Activated naive CD8-positive, alpha-beta T cell treated with anti-CD3 and anti-CD28 coated beads for 36 hours (primary cell): ENCODE measurements at places on chromosomes 7 and 10. TPM values are rescaled to one million over a fixed set of nuclear protein-coding genes. Genes with fewer than 3 reads are reported as not detected.
A peak's percentile ranks its signal among the peaks of the same experiment; 100 is the strongest.

ADIRF gene
- total RNA-seq = not detected

CAMK1D gene
- total RNA-seq = 15.4 TPM

DNA sequence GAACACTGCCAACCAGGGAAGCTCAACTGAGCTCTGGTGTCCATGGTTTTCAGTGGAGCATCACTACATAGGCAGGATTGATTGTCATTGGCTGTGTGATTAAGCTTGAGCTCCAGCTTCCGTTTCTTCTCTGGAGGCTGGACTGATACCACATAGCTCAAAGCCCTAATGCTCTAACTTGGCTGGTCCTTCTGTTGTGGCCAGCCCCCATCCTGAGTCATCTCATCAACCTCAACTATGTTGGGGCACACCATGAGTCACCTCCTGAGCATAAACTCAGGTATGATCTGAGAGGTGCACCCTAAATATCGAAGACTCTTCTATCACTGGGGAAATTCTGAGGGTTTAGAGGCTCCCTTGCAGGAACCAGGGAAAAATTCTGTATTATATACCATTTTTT, 114.5 kb upstream of the INHBA start:
- peaks cover 32% of the 10 kb centered on the region for H3K27me3 ChIP-seq
- peak; percentile 38 for DNase-seq
- peaks cover 19% of the 10 kb centered on the region for H3K4me1 ChIP-seq
- no peak overlapping the region for H3K4me3 ChIP-seq
- no peaks in the 10 kb centered on the region for H3K36me3 ChIP-seq

- H3K27ac ChIP-seq = no peak overlapping the region
- H3K27me3 ChIP-seq = no peaks in the 10 kb centered on the region
- DNase-seq = no peak
- H3K4me1 ChIP-seq = no peaks in the 10 kb centered on the region
These were observed 251.2 kb upstream of the GRB10 start for GRCh38 chr7:51033727-51034520.

DNA sequence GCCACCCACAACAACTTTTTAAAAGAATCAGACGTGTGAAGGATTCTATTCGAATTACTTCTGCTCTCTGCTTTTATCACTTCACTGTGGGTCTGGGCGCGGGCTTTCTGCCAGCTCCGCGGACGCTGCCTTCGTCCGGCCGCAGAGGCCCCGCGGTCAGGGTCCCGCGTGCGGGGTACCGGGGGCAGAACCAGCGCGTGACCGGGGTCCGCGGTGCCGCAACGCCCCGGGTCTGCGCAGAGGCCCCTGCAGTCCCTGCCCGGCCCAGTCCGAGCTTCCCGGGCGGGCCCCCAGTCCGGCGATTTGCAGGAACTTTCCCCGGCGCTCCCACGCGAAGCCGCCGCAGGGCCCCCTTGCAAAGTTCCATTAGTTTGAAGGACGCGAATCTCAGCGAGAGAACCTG, 461 bp upstream of the HTRA1 start:
- H3K4me3 ChIP-seq = peak overlapping the region; percentile 33
- H3K27me3 ChIP-seq = peaks cover 82% of the 10 kb centered on the region
- no peak overlapping the region for H3K27ac ChIP-seq
- no peaks in the 10 kb centered on the region for H3K36me3 ChIP-seq
- H3K4me1 ChIP-seq = peaks cover 14% of the 10 kb centered on the region

- peaks cover 30% of the 10 kb centered on the region for H3K27me3 ChIP-seq
- H3K36me3 ChIP-seq = no peaks in the 10 kb centered on the region
- no peak overlapping the region for H3K27ac ChIP-seq
- no peak for DNase-seq
- H3K4me3 ChIP-seq = no peak overlapping the region
These were observed 84.4 kb upstream of the FAM171A1 start for GRCh38 chr10:15455456-15455855.

CPA2 gene
- total RNA-seq = 0.16 TPM

DNA sequence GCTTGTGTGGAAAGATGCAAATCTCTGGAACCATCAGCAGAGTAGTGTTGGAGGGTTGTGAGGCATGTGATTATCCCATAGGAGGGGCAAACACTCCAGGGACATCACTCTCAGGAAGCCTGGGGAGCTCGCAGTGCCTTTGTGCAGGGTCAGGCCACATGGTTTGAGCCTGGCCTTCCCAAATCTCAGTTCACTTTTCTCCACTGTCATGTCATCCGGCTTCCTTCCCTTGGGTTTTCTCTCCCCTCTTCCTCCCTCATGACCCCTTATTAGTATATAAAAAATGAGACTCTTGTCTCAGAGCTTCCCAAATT, 20.4 kb downstream of the TSPAN14 start:
- peak overlapping the region; percentile 95 for H3K27ac ChIP-seq
- peaks cover 68% of the 10 kb centered on the region for H3K36me3 ChIP-seq
- peaks cover 77% of the 10 kb centered on the region for H3K4me1 ChIP-seq
- H3K4me3 ChIP-seq = peak overlapping the region; percentile 63
- no peak for DNase-seq

DNA sequence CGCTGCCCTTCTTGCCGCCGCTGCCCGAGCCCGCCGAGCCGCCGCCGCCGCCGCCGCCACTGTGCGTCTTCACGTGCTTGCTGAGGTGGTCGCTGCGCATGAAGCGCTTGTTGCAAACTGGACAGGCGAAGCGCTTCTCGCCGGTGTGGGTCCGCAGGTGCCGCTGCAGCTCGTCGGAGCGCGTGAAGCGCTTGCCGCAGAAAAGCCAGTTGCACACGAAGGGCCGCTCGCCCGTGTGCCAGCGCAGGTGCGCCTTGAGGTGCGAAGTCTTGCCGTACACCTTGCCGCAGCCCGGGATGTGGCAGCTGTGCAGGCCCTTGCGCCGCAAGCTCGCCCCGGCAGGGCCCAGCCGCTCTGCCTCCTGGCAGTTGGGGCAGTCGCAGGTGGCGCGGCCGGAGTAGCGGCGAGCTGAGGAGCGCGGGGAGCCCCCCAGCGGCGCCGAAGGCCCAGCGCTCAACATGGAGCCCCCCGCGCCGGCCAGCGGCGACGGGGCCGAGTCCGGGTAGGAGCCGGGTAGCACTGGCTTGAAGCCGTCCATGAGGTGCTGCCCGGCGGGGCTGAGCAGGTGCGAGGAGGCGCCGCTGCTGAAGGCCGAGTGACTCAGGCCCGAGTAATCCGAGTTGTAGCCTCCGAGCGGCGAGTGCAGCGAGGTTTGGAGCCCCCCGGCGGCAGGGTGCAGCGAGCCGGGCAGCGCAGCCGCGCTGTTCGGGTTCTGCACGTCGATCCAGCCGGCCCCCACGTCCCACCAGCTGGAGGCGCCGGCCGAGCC, 2.1 kb downstream of the SP8 start:
- H3K4me1 ChIP-seq = peaks cover 16% of the 10 kb centered on the region
- H3K27ac ChIP-seq = no peak overlapping the region
- peaks cover 90% of the 10 kb centered on the region for H3K27me3 ChIP-seq

- DNase-seq = no peak
- peaks cover 6% of the 10 kb centered on the region for H3K4me1 ChIP-seq
- no peak overlapping the region for H3K27ac ChIP-seq
- H3K36me3 ChIP-seq = no peaks in the 10 kb centered on the region
- H3K4me3 ChIP-seq = no peak overlapping the region
These were observed 273.1 kb downstream of the TNS3 start for GRCh38 chr7:47308808-47309207.

DNA sequence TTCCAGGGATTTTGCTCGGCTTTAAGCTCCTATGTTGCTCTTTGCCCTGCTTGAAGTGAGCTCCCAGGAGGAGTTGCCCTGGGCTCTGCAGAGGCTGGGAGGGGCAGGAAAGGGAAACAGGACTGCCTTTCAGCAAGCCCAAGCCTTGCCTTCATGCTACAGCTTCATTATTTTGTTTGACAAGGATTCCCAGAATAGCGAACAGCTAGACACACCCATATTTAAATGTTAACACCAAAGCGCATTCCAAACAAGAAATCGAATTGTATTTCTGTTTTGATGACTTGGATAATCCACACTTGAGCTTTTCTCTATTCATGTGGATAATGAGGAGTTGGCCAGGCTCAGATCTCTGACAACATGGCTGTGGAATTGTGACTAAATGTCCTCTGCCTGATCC, 6.3 kb downstream of the KIAA1217 start:
- H3K4me1 ChIP-seq = peaks cover 3% of the 10 kb centered on the region
- no peak for DNase-seq
- H3K27me3 ChIP-seq = peaks cover 24% of the 10 kb centered on the region
- no peaks in the 10 kb centered on the region for H3K36me3 ChIP-seq

SLC26A3 gene
- not detected for total RNA-seq

FFAR4 gene
- not detected for total RNA-seq

GRCh38 chr10:79202188-79203013, 133.6 kb downstream of the ZMIZ1 start:
- H3K36me3 ChIP-seq = peaks cover 4% of the 10 kb centered on the region
- no peak overlapping the region for H3K4me3 ChIP-seq
- H3K4me1 ChIP-seq = peaks cover 3% of the 10 kb centered on the region
- peak; percentile 46 for DNase-seq
- no peak overlapping the region for H3K27ac ChIP-seq

TNS3 gene
- 0.12 TPM for total RNA-seq

GRCh38 chr7:50352282-50352681, 47.8 kb downstream of the IKZF1 start:
- H3K4me3 ChIP-seq = peak overlapping the region; percentile 64
- no peak for DNase-seq
- no peaks in the 10 kb centered on the region for H3K27me3 ChIP-seq
- H3K36me3 ChIP-seq = peaks cover 82% of the 10 kb centered on the region

GPR15LG gene
- total RNA-seq = not detected

- H3K4me1 ChIP-seq = no peaks in the 10 kb centered on the region
- no peak overlapping the region for H3K4me3 ChIP-seq
- H3K27me3 ChIP-seq = no peaks in the 10 kb centered on the region
- no peak overlapping the region for H3K27ac ChIP-seq
These were observed 335.3 kb downstream of the MAGI2 start for GRCh38 chr7:79118143-79118542.

DNA sequence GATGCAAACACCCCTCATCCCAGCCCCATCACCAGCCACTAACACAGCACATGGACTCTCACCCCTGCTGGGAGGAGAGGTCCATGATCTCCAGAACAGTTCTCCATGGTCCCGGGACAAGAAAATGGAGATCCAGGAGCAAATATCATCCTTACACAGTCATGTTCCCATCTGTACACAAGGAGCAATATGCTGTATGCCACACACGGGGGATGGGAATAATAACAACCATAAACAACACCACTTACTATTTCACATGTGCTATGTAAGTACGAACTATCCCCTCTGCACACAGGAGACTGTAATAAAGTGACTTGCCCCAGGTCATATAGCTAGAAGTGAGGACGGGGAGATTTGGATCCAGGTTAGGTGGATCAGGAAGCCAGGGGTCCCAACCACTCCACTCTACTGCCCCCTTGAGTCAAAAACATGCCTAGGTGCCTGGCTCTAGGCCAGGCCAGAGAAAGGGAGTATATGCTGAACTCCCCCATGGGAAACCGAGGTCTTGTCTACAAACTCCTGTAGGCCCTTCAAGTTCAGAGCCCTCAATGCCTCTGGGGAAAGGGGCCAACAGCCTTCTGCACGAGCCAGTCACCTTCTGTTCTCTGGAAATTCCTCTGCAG, 34.1 kb downstream of the LRRC20 start:
- no peaks in the 10 kb centered on the region for H3K4me1 ChIP-seq
- H3K27ac ChIP-seq = no peak overlapping the region
- DNase-seq = peak; percentile 26
- no peaks in the 10 kb centered on the region for H3K27me3 ChIP-seq
- no peak overlapping the region for H3K4me3 ChIP-seq

DNA sequence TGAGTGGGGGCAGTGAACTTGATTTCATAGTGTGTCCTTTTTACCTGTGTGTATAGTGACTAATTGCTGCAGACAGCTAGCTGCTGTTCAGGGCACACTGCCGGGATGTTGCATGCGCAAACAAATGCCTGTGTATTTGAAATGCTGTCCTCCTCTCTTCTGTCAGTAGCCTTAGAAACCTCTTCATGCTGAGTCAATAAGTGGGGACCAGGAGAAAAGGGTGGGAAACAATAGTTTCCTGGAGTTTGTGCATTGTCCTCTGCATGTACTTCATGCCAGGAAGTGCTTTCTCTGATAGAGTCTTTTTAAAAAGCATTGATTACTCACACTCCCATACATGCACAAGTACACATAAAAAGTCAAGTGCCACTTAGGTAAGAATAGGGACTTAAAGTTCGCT, 1183.7 kb upstream of the CELF2 start:
- no peak for DNase-seq
- no peak overlapping the region for H3K27ac ChIP-seq
- H3K4me3 ChIP-seq = no peak overlapping the region

- H3K36me3 ChIP-seq = no peaks in the 10 kb centered on the region
- no peak for DNase-seq
- no peak overlapping the region for H3K27ac ChIP-seq
- no peaks in the 10 kb centered on the region for H3K4me1 ChIP-seq
These were observed 73.5 kb upstream of the VIPR2 start for GRCh38 chr7:159218170-159218569.

CCT6A gene
- total RNA-seq = 340 TPM

- H3K4me1 ChIP-seq = peaks cover 18% of the 10 kb centered on the region
- no peak for DNase-seq
- peaks cover 8% of the 10 kb centered on the region for H3K36me3 ChIP-seq
These were observed 199.2 kb downstream of the PHF14 start for GRCh38 chr7:11172835-11173234.

GRCh38 chr7:93161181-93161762, 13.1 kb upstream of the SAMD9L start:
- no peak overlapping the region for H3K27ac ChIP-seq
- H3K4me1 ChIP-seq = peaks cover 4% of the 10 kb centered on the region
- no peaks in the 10 kb centered on the region for H3K36me3 ChIP-seq
- H3K4me3 ChIP-seq = no peak overlapping the region
- no peak for DNase-seq
- no peaks in the 10 kb centered on the region for H3K27me3 ChIP-seq

- H3K27me3 ChIP-seq = no peaks in the 10 kb centered on the region
- no peak for DNase-seq
- no peak overlapping the region for H3K27ac ChIP-seq
These were observed 1.5 kb downstream of the CYP3A7 start for GRCh38 chr7:99733448-99733847.
